ENCODE measurements at places on chromosomes 7 and 10. TPM values are rescaled to one million over a fixed set of nuclear protein-coding genes. Genes with fewer than 3 reads are reported as not detected.

Gene GFRA1
- 9.3 TPM for total RNA-seq

DNA sequence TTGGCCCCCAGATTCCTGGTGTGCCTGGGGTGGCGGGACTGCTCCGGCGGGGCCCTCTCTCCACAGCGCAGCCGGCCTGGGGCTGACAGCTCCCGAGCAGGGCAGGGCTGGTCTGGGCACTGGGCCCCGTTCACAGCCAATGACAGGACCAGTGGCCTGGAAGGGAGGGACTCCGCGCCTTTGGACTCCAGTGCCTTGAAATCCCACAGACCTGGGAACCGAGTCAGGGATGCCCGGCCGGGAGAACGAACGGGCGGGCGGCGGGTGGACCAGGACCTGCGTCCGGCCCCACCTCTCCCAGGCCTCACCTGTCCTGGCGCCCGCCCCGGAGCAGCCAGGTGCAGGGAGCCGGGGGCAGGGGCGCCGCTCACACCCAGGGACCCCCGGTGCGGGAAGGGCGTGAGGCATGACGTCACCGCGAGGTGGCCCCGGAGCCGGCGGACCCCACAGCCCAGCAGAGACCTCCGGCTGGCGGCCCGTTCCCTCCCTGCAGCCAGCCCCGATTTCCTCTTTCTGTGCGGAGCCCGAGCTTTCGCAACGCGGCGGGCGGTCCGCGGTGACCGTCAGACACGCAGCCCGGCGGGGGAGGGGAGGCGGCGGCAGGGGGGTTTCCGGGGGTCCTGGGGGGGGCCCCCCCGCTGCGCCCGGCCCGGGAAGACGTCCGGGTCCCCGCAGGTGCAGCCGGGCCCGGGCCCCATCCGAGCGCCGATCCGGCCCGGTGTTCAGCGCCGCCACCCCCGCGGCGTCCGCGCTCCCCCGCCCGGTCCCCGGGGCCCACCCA is 743 bp downstream of the ADAP1 start:
- DNase-seq, result no peak

DNA sequence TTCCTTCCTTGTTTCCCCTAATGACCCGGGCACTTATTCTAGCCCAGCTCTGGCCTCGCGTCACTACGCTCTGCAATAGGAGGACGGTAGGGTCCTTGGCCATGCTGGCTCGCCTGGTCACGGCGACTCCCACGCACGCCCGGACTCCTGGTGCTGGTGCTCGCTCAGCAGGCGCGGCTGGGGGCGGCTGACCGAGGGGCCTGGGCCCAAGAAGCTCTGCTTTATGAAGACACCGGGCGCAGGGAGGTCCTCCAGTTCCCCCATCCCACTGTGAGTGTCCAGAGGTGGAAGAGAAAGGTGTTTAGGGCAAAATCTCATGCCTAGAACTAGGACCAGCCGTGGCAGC is 54.2 kb upstream of the ZNF32 start:
- no peak for DNase-seq

Gene SUN3
- not detected for total RNA-seq

Gene FAM24A
- not detected for total RNA-seq

Gene FGL2
- 0.86 TPM for total RNA-seq

DNA sequence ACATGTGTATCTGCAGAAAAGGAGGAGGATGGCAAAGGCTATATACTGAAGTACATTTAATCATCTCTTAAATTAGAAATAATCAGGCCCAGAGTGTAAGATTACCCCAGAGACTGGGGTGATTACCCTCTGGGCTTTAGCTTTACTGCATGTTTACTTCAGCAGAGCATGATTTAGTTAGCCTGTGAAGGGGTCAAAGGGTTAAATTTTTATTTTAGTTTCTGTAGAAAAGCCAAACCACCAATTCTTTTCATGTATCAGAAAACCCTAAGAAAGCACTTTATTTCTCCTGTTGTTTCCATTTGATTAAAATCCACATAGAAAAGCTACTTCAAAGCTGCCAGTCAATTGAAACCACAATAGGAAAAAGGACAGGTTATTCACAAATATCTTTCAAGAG is 101.5 kb upstream of the LSM8 start:
- DNase-seq, result peak; percentile 53

- DNase-seq, result no peak
Measured at GRCh38 chr7:116560021-116560970, 35.5 kb downstream of the CAV1 start.

GRCh38 chr7:12431886-12432556 is 28.4 kb upstream of the VWDE start:
- no peak for DNase-seq

Gene MTERF1
- 8.7 TPM for total RNA-seq

GRCh38 chr7:149624006-149624405 is 126.4 kb upstream of the ZNF746 start:
- peak; percentile 27 for DNase-seq

GRCh38 chr7:149237502-149237901 is 1.9 kb upstream of the ZNF212 start:
- DNase-seq, result no peak

Gene CEP41
- 9.7 TPM for total RNA-seq

DNA sequence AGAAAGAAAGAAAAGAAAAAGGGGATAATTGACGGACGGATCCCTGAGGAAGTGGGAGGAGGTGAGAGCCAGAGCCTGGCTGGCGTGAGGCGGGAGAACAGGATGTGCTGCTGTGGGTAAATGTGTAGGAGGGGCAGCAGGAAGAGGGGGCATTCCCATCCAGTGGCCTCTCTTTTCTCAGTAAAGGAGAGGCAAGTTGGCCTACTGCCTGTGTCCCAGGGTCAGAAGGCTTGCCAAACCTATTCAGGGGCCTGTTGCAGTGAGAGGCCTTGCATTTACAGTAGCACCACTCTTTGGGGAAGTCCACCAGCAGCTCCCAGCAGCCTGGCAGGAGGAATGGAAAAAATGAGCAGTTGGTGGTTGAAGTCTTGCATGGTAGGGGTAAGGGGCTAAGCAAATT is 26.6 kb upstream of the ASCC1 start:
- peak; percentile 82 for DNase-seq

Gene CHAT
- not detected for total RNA-seq

DNA sequence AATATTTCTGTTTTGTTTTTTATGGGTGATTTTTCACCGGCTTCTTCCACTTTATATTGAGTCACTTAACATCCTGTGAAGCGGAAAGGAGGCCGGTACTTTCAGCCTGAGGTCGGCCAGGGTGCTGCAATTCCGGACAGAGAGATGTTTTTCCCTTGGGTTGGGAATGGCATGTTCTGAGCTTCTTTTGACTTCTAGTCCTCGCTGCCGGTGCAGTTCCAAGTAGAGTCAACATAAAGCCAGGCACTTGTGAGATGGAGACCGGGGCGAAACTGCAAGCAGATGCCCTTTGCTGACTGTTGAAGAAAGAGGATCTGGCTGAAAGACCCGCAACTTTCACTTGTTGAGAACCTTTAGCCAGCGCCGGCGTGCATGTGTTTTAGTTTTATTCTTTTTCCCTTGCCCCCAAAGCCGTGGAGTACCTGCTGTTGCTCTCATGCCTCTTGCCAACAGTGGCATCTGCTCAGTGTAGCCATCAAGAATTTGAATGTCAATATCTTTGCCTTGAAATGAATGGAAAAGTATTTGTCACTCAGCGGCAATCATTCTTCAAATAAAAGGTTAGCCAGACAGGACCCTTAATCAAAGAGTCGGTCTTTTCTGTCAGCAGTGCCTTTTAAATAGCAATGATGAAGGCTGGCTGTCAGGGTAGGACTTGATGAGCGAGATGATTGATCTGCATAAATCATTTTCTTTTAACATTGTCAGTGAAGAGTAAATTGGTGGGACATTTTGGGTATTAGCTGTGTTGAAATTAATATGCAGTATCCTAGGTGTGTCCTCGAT is 351.2 kb downstream of the LRMDA start:
- no peak for DNase-seq

DNA sequence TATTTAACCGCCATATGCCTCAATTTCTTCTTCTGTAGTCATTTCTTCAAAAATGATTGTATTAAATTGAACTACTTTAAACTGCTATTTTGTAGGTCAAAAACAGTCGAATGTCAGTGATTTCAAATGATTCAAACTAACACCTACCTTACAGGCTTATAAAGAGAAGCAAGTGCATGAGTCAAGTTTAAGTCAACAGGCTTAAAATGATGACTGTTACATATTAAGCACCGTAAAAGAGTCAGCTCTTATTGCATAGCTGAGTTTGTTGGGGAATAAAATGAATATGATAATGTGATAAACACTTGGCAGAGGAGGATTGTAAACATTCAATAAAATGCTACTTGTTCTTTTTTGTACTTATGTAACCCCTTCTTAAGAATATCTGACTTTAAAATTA is 90.1 kb upstream of the ANKRD1 start:
- DNase-seq, result peak; percentile 13

Gene HOGA1
- total RNA-seq, result 0.86 TPM

Gene CRYGN
- not detected for total RNA-seq

Gene DBNL
- 87.6 TPM for total RNA-seq

GRCh38 chr7:8387551-8388256 is 45.7 kb upstream of the NXPH1 start:
- no peak for DNase-seq

GRCh38 chr7:130936202-130936931 is 202.4 kb upstream of the KLF14 start:
- no peak for DNase-seq

- DNase-seq, result no peak
Measured at GRCh38 chr10:81969136-81969535, 94.1 kb downstream of the NRG3 start.

DNA sequence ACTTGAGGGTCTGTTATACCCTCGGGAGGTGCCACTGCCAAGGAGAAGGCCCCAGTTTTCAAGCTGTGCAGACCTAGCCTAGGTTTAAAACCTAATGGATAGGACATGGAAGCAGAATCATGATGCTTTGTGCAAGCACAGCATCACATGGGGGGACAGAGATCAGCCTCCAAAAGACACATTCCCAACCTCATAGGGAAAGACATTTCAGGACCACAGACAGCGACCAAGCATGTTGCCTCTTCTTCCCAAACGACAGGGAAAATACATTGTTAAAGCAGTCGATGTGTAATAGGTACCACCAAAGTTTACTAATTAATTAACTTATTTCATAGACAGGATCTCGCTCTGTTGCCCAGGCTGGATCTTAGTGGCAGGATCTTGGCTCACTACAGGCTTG is 573.9 kb downstream of the TCERG1L start:
- no peak for DNase-seq

All from fibroblast of villous mesenchyme (primary cell).